ENCODE measurements at places on chromosomes 3 and 15. TPM values are rescaled to one million over a fixed set of nuclear protein-coding genes. Genes with fewer than 3 reads are reported as not detected.

GRCh38 chr3:36309092-36309491 lies 71.2 kb upstream of the STAC start:
- no peak for DNase-seq

DNA sequence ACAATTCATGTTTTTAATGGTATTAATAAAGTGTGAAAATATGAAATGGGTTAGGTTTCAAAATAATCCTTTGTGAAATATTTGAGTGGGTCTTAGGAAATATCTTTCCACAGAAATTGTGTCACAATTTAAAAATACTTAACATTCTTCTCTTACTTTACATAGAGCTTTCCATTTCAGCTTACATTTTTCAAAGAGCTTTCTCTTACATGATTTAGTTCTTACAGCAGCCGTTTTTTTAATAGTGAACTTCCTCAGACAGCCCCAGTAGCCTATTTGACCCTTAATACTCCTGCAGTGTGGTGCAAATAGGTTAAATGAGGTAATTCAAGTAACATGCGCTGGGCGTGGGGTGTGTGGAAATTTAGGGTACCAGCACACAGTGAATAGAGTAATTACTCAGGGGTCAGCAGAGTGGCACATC lies 21.8 kb downstream of the P2RY12 start:
- DNase-seq: no peak

GRCh38 chr3:180264479-180264878 lies 227.7 kb upstream of the PEX5L start:
- no peak for DNase-seq

DNA sequence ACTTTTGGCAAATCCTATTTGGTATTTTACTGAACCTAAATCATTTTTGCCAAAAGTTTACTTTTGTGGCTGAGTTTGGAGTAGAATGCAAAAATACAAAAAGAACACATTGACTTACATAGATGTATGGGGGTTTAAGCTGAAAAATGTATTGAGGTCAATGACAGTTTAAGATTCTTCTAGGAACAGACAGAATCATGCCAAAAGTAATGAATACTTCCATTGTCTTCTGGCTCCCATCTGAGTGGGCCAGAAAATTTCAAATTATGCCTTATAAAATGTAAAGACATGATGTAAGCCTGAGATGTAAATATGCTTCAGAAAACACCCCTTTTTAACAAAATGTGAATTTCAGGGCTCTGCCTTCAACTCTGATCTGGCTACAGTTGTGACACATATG lies 375.1 kb upstream of the DPH6 start:
- DNase-seq: no peak

- no peak for DNase-seq
Observed at GRCh38 chr3:194826594-194826993, 140.9 kb downstream of the FAM43A start.

Gene CAMP
- not detected for total RNA-seq

Gene TSEN2
- 32.0 TPM for total RNA-seq

All from G401 (cell line).